ENCODE measurements at places on chromosomes 2 and 18.

DNA sequence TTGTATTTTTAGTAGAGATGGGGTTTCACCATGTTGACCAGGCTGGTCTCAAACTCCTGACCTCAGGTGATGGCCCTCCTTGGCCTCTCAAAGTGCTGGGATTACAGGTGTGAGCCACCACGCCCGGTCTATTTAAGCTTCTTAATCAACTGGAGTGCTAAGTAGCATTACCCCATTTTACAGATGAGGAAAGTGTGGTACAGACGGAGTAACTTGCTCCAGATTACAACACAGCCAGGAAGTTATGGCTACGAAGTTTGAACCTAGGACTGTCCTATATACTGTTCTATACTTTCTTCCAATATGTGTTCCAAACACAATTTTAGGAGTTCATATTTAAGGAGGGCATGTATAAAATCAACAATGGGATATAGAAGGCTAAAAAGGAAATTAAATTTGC, 197.7 kb downstream of the TGIF1 start:
- DNase-seq: no peak

- no peak for DNase-seq
Observed at GRCh38 chr2:157574165-157574564, 54.5 kb downstream of the ACVR1C start.

DNA sequence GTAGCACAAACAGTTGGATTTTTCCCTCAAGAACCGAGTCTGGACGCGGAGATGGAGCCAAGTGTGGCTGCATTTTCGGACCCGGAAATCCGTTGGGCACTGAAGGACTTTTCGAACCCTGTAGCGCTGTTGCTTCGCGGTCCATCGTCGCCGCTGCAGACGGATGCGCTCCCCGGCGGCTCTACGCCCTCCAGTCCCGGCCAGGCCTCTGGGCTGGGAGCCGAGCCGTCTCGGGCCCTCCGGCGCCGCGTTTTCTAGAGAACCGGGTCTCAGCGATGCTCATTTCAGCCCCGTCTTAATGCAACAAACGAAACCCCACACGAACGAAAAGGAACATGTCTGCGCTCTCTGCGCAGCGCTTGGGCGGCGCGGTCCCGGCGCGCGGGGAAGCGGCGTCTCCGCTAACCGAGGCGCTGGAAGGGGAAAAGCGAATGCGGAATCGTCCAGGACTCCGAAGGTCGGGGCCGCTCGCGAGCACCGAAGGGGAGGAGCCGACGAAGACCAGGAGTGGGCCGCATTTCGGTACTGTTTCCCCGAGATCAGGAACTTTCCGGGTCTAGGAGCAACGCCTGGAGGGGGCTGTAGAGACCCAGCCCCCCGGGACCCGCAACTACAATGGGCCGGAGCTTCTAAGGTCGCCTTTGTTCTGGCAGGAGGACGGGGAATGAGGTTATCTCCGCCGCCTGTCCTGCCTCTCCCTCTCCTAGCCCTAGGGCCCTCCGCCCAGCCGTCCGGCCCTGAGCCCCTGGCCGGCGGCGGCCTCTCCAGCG, 3.2 kb downstream of the EMX1 start:
- no peak for DNase-seq

GRCh38 chr2:70806013-70806412, 14.4 kb downstream of the CLEC4F start:
- DNase-seq: no peak

Data from astrocyte of the cerebellum (primary cell).